ENCODE measurements at places on chromosomes 4 and X.
A peak's percentile ranks its signal among the peaks of the same experiment; 100 is the strongest.

DNA sequence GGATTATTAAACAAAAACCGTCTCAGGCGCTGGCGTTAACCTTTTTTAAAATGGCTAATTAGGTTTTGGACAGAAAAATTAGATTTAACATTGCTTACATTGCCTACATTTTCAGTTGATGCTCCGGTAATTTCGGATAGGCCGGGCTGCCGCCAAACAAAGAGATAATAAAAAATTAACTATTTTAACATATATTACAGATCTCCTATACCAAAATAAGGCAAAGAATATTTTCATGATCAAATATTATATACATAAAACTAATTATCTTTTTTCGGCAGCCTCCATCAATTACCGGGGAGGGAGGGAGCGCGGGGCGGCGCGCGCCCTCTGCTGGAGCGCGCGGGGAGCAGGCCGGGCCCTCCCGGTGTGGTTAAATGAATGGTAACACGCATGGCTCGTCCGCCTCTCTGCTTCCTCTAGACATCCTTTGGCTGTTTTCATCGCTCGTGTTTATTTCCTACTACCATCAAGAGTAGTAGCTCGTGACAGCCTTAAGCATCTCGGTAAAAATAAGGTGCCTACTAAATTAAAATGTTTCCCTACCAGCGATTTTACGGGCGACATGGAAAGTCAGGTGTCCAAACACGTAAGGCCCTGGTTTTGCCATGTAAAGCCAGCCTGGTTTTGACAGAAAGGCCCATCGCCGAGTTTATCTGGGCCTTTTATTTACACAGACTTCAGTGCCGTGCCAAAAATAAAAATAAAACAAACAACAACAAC lies 52.4 kb upstream of the TMEM33 start:
- DNase-seq: peak; percentile 45

DNA sequence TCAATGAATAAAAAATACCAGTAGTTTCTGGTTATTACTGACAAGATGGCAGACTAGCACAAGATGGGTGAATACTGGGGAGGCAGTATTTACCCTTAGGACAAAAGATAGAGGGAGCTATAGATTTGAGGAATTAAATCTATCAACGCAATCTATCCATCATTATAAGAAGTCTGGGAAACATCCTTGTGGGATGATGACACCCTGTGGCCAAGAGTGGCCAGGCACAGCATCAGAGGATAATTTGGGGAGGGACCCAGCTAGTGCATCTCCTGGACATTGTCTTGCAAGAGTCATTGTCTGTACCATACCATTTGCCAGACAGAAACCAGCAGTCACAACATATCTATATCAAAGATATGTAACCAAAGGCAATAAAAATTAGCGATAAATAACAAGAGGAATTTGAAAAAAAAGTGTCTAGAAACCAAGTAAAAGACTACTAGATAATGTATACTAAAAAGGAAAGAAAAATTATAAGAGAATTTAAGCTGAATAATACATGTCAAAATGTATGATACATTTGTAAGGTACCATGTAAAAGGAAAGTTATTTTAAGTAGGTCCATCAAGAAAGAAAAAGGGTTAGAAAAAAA lies 22.9 kb downstream of the KCTD8 start:
- no peak for DNase-seq

- DNase-seq: no peak
These were observed 43.3 kb downstream of the DHRSX start for GRCh38 chrX:2457289-2458133.

- DNase-seq: no peak
These were observed 258.9 kb downstream of the NPFFR2 start for GRCh38 chr4:72290737-72291136.

DNA sequence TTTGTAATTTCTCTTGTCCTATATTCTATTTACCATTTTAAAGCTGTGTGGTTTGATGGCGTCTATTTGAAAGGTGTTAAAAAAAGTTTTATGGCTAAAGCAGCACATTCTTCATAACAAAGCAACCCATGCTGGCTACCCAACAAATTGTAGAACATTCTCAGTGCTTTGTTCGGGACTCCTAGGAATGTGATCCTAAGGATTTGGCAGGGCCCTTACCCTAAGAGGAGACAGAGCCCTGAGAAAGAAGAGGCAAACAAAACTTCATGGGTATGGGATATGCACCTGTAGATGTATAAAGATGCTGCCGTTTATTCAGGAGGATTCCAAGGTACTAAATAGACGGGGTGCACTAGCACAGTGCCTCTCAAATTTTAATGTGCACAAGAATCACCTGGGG lies 370.8 kb upstream of the DIPK2B start:
- no peak for DNase-seq

- no peak for DNase-seq
These were observed 123.2 kb downstream of the RPS6KA6 start for GRCh38 chrX:84064814-84065213.

GRCh38 chr4:108854786-108855185 lies 91.9 kb upstream of the ETNPPL start:
- no peak for DNase-seq

- no peak for DNase-seq
These were observed 156.4 kb upstream of the PCDH18 start for GRCh38 chr4:137688651-137689050.

DNA sequence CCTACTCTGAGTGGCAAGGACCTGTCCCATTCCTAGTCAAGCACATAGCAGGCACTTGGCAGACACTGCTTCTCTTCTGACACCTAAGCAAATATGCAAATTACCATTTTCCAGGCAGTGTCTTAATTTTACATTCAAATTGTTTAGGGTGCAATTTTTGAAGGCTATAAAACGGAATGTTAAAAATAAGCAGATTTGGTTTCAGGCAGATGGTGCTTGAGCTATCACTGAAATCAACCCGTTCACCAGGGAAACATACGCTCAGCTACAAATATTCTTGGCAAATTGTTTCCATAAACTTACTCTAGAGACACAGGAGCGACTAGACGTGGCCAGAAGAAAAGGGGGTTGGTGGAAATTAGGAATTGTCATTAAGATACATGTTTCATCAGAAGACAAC lies 45.7 kb downstream of the BEND2 start:
- DNase-seq: no peak
